ENCODE measurements at places on chromosomes 7 and 10.

GRCh38 chr10:34814223-34814912 lies 728 bp downstream of the PARD3 start:
- DNase-seq: no peak

DNA sequence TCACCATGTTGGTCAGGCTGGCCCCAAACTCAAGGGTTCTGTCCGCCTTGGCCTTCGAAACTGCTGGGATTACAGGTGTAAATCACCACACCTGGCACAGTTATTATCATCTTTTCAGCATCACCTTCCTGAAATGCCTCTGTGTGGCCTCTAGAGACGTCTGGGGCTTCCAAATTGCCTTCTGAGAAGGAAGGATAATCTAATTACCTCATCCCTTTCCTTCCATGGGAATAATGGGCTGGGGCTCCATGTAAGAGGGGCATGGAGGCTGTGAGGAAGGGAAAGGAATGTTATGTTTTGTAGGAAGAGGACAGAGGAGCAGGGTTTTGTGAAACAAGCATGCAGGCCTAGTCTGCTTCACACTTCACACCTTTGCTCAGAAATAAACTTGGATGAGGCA lies 22.2 kb upstream of the PODXL start:
- DNase-seq: no peak

DNA sequence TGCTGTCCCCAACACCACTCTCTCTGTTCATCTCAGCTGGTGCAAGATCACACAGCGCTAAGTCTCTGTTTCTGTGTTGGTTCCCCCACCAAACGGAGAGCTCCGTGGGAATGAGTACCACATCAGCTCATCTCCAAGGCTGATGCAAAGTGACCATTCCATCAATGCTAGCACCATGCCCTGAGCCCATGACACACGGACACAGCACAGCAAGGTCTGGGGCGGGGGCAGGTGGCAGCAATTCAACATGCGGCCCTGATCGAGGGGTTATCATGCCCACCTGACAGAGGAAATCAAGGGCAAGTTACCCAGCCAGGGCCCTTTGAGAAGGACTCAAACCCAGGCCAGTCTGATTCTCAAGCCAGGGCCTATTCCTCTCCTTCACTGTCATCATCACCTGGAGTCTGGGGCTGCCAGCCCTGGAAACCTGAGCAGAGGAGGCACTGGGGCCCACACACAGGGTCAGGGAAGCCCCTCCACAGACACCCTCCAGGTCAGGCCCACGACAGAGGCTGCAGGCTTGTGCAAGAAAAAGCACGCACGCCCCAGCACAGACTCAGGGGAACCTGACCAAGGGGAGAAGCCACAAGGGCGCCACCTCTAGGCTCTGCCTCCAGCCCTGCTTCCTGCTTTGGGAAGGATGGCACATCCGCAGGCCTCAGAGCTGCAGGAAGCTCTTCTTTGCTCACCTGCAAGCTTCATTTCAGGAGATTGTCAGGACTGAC lies 74.8 kb downstream of the GRID1 start:
- DNase-seq: no peak

DNA sequence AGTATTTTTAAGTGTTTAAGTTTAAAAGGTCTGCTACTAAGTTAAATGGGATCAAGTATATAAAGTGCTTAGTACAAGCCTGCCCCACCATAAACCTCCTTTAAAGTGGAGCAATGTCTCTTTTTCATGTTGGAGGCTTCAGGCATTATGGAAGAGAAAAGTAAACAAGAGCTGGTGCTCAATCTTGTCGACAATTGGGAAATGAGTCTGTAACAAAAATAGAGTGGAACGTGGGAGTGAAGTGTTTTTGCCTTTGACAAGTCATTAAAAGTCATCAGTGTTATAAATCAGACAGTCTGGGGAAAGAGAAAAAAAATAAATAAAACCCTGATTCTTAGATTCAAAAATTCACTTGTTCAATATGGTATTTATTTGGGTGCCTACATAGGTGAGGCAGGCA lies 44.7 kb downstream of the DNAJC12 start:
- no peak for DNase-seq

DNA sequence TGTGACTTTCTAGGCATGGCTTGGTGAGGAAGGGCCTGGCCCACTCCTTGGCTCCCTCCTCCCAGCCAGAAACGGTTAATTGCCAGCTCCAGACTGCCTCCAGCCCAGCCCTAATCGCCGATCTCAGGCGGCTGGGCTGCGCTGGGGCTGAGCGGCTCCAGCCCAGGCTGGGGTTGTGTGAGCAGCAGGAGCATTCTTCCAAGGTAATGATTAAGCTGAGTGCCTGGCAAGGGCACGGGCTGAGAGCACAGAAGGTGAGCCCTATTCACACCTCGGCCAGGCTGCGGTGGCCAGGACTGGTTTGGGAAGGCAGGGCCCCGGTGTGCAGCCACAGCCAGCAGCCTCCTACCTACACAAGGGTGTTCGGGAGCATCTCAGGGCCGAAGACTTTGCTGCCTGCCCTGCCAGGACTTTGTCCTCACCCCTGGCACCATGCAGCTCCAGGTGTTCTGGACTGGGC lies at the start of gene TMEM72:
Gene TMEM72, plus strand, starts transcription at position 257 of the 460 bp plus-strand sequence. Its CDS starts 176 bp downstream, at position 433.
- DNase-seq: no peak

DNA sequence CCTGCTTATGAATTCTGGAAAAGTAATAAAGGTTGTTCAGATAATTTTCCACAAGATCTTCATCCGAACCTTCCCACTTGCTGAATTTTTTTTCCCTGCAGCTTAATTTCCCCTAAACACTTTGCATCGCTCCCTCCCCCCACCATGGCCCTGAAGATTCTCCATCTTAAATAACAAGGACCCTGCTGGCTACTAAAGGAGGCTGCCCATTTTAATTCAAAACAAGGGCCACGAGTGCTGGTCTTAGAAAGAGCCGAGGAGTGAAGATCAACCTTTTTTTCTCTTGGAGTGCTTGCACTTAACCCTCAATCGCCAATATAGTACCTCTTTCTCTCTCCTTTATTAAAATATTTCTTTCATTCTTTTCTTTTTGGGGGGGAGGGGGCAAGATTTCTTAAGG lies 9.2 kb upstream of the SP8 start:
- no peak for DNase-seq

DNA sequence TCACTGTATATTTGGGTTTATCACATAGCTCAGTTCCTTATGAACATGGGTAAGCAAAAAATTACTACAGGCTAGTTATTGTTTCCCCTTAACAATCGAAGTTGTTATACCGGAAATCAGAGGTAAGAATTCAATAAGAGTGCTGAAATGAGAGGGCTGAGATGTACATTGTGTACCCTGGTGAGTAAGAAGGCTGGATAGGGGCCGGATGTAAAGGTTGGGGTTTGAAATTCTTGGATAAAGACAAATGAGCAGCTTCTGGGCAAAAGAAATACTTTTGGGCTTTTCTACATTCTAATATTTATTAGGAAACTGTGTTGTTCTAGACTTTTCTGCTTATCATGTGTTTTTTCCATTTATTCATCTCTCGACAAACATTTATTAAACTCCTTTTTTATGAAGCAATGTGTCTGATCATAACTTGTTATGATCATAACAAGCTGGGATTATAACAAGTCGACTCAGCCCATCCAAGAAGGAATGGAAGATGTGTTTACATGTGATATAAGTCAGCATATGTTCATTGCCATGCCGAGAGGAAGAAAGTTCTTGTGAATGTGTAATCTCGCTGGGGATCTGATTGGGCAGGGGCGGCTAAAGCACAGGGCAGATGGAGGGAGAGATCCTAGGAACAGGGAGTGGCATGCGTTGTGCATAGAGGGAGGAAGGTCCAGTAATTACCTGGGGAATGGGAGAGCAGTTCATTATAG lies 155.3 kb downstream of the PLXDC2 start:
- no peak for DNase-seq

DNA sequence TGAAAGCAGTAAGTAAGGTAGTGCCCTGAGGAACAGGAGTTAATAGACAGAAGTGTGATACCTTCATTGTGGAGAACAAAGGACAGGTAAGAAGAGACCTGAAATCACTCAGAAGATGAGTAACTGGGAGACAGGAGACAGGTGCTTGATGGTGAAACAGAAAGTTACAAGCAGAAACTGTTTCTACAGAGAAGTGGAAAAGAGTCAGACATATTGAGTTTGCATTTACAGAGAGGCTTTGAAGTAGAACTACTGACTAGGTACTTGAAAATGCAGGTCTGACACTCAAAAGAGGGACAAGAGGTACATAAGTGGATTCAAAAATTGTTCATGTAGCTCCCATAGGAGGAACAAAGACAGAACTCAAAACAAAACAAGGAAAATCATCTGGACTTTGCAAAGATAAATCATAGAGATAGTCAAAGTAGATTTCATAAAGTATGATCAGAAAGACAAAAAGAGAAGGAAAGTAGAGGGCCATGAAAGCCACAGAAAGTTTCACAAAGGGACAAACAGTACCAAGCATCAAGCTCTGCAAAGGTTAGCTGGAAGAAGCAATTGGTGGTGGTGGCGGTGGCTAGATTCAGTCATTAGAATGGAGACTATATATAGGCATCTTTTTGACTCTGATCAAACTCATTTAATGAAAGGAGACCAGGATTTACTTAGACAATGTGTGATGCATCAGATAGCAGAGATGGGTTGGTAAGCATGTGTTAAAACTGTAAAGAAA lies 198.4 kb downstream of the PCLO start:
- DNase-seq: peak; percentile 64

- DNase-seq: no peak
These were observed 12.0 kb downstream of the AFAP1L2 start for GRCh38 chr10:114392112-114392835.

- DNase-seq: peak; percentile 35
These were observed 520 bp downstream of the ELAPOR2 start for GRCh38 chr7:87058744-87059524.

DNA sequence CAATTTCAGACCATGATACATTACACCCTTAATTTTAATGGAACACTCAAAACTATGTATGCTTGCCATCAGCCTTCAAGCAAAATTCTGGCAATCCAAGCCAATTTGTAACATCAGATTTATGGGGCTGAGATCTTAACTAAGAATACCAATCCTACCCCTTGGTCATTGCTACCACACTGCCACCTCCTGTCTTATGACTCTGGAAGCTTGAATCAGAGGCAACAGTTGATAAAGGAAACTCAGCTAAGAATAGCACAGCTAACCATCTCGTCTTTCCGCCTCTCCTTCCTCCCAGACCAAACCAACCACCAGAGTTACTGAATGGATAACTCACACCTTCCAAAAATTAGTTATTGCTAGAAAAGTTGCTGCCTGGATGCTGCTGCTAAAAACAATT lies 7.4 kb downstream of the IGF2BP3 start:
- DNase-seq: no peak

DNA sequence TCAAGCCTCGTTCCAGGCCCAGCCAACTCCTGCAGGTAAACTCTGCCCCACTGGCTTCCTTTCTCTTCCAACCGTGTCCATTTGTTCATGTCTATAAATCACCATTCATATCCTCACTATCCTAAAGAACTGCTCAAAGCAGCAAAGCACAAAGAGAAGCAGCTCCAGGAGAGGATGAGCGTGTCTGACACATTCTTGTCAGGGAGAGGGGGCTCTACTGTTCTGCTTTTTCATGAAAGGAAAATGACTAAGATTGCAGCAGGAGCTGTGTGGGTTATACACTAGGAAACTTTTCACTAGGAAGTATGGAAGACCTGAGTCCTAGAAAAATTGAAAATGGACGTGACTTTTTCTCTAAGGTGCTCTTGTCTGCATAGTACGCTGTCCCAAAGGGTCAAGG lies 16.7 kb downstream of the AGFG2 start:
- DNase-seq: no peak

DNA sequence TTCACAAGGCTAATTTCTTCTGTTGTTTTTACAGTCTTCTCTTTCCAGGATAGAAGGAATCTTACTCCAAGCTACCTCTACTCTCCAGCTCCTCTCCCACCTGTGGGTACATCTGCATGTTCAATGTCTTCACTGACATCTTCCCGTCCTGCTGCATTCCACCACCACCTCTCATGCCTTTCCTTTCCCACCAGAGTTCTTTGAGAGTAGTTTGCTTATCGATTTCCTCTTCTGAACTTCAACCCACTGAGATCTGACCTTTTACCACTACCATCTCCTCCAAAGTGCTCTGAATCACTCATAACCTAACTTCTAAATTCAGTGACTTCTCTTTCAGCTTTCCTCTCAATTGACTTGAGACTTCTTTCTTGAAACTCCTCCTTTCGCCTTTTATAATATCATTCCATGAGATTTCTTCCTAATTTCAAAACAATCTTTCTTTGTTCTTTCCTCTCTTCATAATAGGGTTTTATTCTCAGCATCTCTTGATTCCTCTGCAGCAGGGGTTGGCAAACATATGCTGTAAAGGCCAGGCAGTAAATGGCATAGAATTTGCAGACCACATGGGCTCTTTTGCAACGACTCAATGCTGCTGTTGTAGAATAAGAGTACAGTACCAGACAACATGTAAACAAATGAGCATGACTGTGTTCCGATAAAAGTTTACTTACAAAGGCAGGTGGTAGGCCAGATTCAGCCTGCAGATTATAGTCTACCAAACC lies 22.1 kb downstream of the ACSL5 start:
- no peak for DNase-seq

- DNase-seq: no peak
These were observed 24.1 kb downstream of the SEMA3D start for GRCh38 chr7:85162721-85163120.

- DNase-seq: no peak
These were observed 48.1 kb upstream of the ZEB1 start for GRCh38 chr10:31270954-31271353.

- DNase-seq: no peak
These were observed 39.3 kb downstream of the LRRC18 start for GRCh38 chr10:48900371-48900801.

DNA sequence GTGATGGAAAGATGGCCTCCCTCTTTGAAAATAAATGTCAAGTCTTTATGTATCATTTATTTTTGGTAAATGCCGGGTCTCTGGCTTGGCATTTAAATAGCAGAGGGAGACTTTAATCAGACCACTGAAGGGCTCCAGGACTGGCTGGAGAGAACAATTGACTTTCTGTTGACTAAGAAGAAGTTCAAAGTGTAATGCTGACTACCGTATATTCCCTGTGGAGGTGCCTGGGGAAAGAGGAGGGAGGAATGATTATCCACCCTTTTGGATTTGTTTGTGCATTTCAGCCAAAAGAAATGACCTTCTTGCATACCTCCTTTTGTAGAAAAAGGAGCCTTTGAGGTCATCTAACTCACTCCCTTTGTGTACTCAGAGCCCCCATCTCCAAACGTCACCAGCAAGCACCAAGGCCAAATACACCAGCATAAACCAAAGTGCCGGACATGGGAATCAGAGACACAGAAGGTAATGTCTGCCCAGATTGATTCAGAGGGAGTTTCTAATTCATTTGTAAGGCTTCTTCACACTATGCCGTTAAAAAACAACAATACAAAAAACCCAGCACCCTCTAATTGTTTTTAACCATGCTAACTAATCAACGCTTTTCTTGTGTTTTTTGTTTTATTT lies 75.2 kb downstream of the PRLHR start:
- no peak for DNase-seq

GRCh38 chr10:18473424-18474117 lies 177.8 kb downstream of the NSUN6 start:
- no peak for DNase-seq

DNA sequence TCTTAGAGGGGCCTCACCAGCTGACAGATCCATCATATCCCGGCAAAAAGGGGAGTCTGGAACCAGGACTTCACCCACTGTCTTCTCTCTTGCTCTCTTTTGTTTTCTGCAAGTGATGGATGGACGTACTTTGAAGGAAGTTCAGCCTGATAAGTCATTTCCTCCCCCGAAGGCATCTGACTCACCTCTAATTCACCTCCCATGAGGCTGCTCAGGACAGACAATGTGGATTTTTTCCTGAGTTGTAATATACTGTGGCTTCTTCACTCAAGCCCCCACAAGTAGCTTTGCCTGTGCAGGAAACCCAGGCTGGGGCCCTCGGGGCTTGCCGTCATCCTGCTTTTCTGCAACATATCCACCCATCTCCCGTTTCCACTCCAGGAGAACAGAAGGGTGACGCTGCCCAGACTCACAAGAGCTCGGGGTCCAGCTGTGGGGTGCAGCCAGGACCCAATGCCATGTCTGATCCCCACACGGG lies 70.4 kb downstream of the ASB13 start:
- no peak for DNase-seq
